NCI-H460 (cell line): ENCODE measurements at places on chromosomes 6 and 20.

DNA sequence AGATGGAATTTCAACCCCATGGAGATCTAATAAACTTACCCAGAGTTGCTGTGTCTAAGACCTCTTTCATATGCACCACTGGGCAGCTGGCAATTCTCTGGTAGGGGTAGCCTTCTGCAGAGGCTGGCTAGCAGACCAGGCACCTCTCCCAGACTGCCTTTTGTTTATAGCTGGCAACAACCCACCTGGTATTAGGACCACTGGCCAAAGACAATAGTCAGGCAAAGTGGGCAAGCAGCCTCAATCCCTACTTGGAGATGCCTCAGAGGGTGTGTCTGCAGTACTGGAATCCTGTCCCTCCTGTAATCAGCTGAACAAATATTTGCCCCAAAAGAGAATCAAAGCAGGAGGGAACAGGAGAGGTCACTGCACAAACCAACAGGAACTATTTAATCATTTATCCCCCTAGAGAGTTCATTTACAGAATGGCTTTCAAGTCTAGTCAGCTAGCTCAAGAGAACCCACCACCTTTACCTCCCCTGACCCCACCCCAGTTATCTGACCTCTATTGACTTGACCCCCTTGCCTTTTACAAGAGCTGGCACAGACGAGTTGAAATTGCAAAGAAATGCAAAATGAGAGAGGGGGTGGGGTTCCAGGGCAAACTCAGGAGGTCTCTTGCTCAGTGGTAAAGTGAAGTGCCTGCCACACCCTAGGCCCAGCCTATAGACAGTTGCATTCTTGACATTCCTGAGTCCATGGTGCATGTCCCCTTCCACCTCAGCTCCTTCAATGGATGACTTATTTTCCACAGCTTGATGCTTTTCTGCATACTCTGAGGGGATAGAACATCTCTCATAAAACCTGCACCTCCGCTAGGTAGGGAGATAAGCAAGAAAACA, 2.8 kb downstream of the BCL2L1 start:
- peak; percentile 56 for DNase-seq

- DNase-seq, result no peak
Measured at GRCh38 chr20:53101992-53102760, 130.0 kb downstream of the TSHZ2 start.

- no peak for DNase-seq
Measured at GRCh38 chr20:18058661-18059467, 1.1 kb upstream of the OVOL2 start.

DNA sequence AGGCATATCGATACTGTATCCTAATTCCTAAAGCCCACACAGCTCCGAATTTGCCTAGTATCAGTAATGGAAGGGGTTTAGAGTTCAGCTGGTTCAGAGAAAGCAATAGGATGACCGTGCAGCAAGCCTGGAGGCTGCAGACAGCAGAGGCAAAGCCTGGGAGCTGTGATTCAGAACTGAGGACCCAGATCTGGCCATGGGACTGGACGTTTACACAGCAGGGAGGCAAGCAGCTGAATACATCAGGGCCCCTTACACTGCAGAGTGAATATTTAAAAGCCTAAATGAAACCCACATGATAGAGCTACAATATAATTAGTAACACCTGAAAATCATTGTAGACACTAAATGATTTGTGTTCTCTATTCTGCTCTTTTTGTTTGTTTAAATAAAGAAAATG, 38.0 kb downstream of the ELOVL2 start:
- no peak for DNase-seq

GRCh38 chr6:40614671-40615070, 27.5 kb upstream of the LRFN2 start:
- no peak for DNase-seq

- DNase-seq, result no peak
Measured at GRCh38 chr6:112851146-112851545, 504.0 kb downstream of the RFPL4B start.

GRCh38 chr6:125918681-125919566, 37.6 kb upstream of the HINT3 start:
- peak; percentile 86 for DNase-seq

- DNase-seq, result no peak
Measured at GRCh38 chr6:151089978-151090377, 149.8 kb upstream of the AKAP12 start.

DNA sequence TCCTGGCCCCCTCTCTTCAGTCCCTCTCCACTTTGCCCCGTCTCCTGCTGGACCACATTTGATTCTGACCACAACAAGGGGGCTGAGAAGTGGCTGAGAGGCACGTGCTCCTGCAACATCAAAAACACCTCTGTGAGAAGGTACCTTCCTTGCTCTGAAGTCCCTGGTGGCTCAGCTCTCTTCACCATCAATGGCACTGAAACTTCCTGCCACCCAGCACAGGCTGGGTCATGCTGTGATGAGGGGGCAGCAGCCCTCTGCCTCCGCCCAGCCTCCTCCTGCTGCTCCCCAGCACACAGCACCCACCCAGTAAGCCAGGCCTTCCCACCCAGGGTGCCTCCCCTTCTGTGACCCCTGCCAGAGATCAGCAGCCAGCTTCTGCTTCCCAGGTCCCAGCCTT, 10.3 kb downstream of the ZMYND8 start:
- no peak for DNase-seq

DNA sequence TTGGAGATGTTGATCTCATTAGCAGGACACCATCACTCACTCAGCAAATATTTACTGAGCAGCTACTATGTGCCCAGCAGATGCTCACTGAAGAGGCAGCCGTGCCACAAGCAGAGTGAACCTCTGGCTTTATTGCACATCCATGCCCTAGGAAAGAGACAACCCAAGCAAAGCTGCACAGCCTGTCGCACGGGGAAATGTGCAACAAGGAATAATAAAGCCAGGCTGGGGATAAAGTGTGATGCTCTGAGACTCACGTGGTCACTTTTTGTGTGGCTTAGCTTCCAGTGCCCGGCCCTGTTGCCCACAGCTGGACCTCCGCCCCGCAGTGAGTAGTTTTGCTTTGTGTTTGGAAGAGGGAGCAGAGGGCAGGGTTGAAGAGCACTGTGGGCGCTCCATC, 130.4 kb upstream of the CDH4 start:
- no peak for DNase-seq

DNA sequence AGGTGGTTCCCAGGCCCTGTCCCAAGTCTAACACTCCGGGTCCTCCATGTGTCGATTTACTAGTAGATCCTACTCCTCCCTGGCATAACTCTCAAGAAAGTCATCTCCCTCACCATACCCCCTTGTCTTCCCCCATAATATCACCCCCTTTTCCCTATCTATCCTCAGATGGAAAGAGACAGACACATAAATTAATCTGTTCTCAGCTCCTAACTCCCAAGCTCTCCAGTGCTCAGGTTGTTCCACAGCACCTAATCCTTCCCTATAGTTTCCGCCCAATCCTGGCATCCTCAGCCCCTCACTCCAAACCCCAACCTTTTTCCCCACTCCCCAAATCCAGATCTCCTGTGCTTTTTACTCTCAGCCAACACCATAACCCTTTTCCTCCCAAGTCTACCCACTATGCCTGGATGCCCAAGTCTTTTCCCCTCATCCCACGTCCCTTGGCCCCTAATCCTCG, 808 bp downstream of the ILRUN start:
- no peak for DNase-seq

DNA sequence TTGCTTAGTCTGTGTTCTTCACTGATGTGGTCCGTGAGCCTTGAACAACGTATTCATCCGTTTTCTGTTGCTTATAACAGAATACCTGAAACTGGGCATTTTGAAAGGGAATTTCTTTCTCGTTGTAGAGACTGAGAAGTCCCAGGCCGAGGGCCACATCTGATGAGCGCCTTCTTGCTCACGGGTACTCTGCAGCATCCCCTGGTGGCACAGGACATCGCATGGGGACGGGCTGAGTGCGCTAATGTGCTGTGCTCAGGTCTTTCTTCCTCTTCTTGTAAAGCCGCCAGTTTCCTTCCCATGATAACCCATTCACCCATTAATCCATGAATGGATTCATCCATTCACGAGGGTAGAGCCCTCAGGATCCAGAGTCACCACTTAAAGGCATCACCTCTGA, 161.0 kb downstream of the NFATC2 start:
- no peak for DNase-seq

- DNase-seq, result no peak
Measured at GRCh38 chr6:35071347-35071994, 69.7 kb downstream of the TCP11 start.

DNA sequence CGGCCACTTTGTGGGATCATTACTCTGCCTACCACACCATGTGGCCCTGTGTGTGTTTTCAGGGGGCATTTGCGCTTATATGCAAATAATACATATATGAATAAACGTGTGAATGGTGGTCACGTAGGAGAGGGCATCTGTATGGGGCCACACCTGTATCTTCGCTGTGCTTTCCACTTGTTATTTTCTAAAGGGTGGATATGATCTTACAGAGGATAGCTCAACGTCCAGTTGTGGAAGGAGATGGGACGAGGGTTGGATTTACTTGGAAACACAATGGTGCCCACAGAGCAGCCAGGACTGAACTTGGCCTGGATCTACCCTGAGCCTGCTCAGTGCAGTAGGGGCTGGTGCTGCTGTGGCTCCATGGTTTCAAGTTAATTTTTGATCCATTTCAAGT, 93.3 kb downstream of the YTHDF1 start:
- DNase-seq, result no peak

DNA sequence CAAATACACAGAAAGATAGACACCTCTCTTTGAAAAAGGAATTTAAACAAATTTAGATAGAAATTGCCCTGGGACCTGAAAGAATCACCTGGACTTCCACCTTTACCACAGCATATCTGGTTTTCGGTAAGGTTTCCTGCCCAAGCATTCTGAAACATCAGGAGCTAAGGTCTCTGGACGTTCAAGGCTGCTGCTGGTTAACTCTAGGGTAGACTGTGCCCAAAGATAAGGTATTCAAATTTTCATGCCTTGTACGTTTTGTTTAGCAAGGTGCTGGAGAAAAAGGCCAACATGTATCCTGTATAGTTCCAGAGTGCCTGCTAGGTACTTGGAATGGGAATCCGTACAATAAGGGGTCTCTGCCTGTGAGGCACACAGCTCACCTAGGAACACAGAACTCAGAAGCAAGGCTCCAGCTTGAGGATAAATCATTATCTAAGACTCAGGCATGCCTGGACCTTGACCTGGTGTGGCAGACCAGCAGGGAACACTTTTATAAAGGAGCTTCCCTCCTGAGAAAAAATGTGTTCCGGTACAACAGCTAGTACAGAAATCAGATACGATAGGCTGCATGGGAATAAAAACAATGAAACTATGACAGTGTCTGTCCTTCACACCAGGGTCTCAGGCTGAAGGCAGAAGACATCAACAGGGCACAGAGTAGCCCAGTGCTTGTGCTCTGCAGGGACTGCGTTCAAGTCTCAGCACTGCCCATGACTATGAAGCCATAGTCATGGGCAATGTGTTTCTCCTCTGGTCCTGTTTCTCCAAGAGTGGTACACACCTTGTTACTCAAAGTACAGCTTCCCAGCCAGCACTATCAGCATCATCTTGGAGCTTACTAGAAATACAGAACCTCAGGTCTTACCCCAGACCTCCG, 70.4 kb downstream of the METTL24 start:
- no peak for DNase-seq
